ENCODE measurements at places on chromosomes 13 and 19. TPM values are rescaled to one million over a fixed set of nuclear protein-coding genes. Genes with fewer than 3 reads are reported as not detected.
A peak's percentile ranks its signal among the peaks of the same experiment; 100 is the strongest.

DNA sequence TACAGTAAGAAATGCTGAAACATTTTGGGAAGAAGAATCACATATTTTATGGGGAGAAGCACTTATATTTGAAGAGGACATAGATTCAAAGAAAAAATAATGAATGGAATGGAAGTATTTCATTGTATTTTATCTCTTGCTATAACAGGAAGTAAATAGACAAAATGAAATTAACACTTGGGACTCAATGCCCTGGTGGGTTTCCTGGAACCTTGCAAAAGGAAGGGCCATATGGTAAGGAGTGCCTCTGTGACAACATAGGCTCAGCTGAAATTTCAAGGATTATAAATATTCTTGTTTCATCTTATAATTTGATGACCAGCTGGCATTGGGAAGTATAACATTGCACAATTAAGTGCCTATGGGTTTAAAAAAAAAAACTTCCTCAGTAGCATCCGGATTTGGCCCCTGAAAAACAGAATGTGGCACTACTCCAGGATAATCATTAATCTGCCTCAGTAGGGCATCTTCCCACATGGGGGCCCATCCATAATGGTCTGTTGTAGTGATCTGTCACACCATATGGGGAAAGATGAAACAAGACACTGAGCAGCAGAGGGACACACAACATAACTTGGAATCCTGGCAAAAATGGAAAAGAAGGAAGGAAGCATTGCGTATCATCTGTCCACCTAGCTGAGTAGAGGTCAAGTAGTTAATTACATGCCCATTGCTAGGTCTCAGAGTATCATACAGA lies 321.6 kb downstream of the NDFIP2 start:
- H3K27me3 ChIP-seq: no peaks in the 10 kb centered on the region
- H3K4me1 ChIP-seq: no peaks in the 10 kb centered on the region
- DNase-seq: no peak
- H3K4me3 ChIP-seq: no peak overlapping the region
- H3K36me3 ChIP-seq: no peaks in the 10 kb centered on the region

DNA sequence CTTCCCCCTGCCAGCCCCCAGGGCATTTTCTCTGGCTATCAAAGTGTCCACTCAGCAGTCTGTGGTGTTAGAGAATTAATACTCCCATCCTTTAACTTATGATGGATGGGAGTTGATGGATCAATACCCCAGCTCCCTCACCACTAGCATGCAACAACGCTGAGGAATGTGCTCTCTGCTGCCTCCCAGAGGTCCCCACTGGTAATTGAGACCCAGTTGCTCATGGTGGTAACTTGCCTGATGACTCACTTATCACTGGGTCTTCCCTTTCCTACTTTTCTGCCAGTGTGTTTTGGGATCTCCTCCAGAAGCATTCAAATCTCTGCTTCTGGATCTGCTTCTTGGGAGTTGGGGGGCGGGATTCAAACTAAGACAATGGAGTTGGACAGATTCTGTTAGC lies 20.3 kb upstream of the CACNA1A start:
- H3K27ac ChIP-seq: no peak overlapping the region
- H3K4me3 ChIP-seq: no peak overlapping the region
- H3K4me1 ChIP-seq: no peaks in the 10 kb centered on the region
- H3K36me3 ChIP-seq: no peaks in the 10 kb centered on the region
- no peak for DNase-seq
- H3K27me3 ChIP-seq: no peaks in the 10 kb centered on the region

DNA sequence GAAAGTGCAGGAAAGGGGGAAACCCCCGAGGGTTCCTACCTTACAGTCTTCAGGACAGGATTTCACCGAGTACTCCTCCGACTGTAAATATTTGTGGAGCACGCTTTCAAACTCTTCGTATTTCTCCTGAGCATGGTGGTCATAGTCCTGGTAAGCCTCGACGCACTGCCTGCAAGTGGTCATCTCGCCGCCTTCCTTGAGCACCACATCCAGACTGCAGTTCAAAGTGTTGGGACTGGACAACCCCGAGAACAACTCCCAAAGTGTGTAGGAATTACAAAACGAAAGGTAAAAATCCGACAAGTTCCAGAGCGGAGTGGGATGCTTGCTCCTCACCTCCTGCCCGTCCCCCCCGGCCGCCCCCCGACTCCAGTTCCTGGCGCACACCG lies 349.7 kb downstream of the LIG4 start:
- H3K4me3 ChIP-seq: no peak overlapping the region
- no peak for DNase-seq
- H3K36me3 ChIP-seq: no peaks in the 10 kb centered on the region
- H3K27ac ChIP-seq: no peak overlapping the region

DNA sequence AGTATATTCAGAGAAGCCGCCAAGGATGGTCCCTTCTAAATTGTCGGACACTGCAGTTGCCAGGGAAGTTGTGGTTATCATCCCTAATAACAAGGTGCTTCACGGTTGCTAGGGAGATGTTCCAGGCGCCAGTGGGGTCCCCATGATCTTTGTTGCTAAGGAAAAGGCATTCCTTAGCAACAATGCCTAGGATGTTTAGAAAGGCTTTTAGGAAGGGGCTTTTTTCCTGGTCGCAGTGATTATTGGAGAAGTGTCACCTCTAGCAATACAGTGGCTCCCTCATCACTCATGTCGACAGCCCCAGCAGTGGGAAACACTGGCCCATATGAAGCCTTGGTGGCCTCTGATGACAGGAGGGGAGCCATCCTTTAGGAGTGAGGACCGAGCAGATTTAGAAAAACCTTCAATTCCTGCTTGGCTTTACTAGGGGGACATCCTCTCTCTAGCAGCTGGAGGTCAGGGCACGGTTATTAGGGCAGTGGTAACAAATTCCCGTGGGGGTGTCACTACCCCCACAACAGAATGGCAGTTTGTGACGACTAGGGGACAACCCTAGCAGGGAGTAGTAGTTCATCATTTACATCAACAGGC lies 6.4 kb upstream of the TMC4 start:
- DNase-seq: no peak
- no peak overlapping the region for H3K4me3 ChIP-seq
- H3K36me3 ChIP-seq: peaks cover 2% of the 10 kb centered on the region
- H3K4me1 ChIP-seq: no peaks in the 10 kb centered on the region
- H3K27me3 ChIP-seq: no peaks in the 10 kb centered on the region

- H3K27ac ChIP-seq: no peak overlapping the region
- H3K4me3 ChIP-seq: no peak overlapping the region
- DNase-seq: no peak
- no peaks in the 10 kb centered on the region for H3K4me1 ChIP-seq
- H3K27me3 ChIP-seq: no peaks in the 10 kb centered on the region
- no peaks in the 10 kb centered on the region for H3K36me3 ChIP-seq
These were observed 935.1 kb downstream of the SLITRK1 start for GRCh38 chr13:82947191-82947621.

- H3K4me1 ChIP-seq: no peaks in the 10 kb centered on the region
- no peaks in the 10 kb centered on the region for H3K27me3 ChIP-seq
- H3K36me3 ChIP-seq: no peaks in the 10 kb centered on the region
- H3K4me3 ChIP-seq: no peak overlapping the region
These were observed 612.1 kb downstream of the TBC1D4 start for GRCh38 chr13:74869846-74870245.

DNA sequence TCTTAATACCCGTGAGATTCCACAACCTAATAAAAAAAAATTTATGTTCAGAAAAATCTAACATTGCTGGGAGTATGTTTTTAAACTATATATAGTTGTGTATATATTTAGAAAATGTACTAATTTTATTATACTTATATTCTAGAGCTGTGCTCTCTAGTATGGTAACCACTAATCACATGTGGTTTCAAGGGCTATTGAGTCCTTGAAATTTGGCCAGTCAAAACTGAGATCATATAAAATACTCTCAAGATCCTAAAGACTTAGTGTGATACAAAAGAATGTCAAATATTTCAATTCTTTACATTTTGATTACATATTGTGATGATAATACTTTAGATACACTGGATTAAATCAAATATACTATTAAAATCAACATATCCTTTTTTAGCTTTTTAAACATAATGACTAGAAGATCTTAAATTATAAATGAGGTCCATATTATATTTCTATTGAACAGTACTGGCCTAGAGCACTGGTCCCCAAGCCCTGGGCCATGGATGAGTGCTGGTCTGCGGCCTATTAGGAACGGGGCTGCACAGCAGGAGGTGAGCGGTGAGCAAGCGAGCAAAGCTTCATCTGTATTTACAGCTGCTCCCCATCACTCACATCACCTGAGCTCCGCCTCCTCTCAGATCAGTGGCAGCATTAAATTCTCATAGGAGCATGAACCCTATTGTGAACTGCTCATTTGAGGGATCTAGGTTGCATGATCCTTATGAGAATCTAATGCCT lies 176.5 kb upstream of the NBEA start:
- no peaks in the 10 kb centered on the region for H3K4me1 ChIP-seq
- H3K27me3 ChIP-seq: no peaks in the 10 kb centered on the region
- no peak for DNase-seq
- no peak overlapping the region for H3K4me3 ChIP-seq
- H3K27ac ChIP-seq: no peak overlapping the region
- no peaks in the 10 kb centered on the region for H3K36me3 ChIP-seq

GRCh38 chr19:15453906-15454860 lies 4.4 kb upstream of the WIZ start:
- H3K36me3 ChIP-seq: no peaks in the 10 kb centered on the region
- H3K4me1 ChIP-seq: no peaks in the 10 kb centered on the region
- no peak overlapping the region for H3K27ac ChIP-seq
- no peak overlapping the region for H3K4me3 ChIP-seq
- DNase-seq: no peak
- H3K27me3 ChIP-seq: no peaks in the 10 kb centered on the region

- H3K4me1 ChIP-seq: no peaks in the 10 kb centered on the region
- H3K36me3 ChIP-seq: no peaks in the 10 kb centered on the region
- H3K27ac ChIP-seq: no peak within 1 kb of the TSS
- DNase-seq: no peak
- H3K27me3 ChIP-seq: no peaks in the 10 kb centered on the region
These were observed at the start of gene KLK7 for GRCh38 chr19:50983625-50984292. KLK7 (minus strand) TSS chr19:50983917; CDS start chr19:50982399, 1,518 bp downstream.

- H3K4me1 ChIP-seq: no peaks in the 10 kb centered on the region
- no peak overlapping the region for H3K4me3 ChIP-seq
- no peaks in the 10 kb centered on the region for H3K36me3 ChIP-seq
- no peaks in the 10 kb centered on the region for H3K27me3 ChIP-seq
These were observed 14.5 kb upstream of the RAB20 start for GRCh38 chr13:110576070-110576394.

GRCh38 chr13:78022164-78022877 lies 103.7 kb upstream of the EDNRB start:
- no peaks in the 10 kb centered on the region for H3K4me1 ChIP-seq
- no peak overlapping the region for H3K27ac ChIP-seq
- H3K27me3 ChIP-seq: no peaks in the 10 kb centered on the region
- no peaks in the 10 kb centered on the region for H3K36me3 ChIP-seq

GRCh38 chr13:59755632-59756290 lies 408.0 kb downstream of the DIAPH3 start:
- DNase-seq: no peak
- no peak overlapping the region for H3K27ac ChIP-seq
- no peaks in the 10 kb centered on the region for H3K4me1 ChIP-seq
- H3K36me3 ChIP-seq: no peaks in the 10 kb centered on the region

GRCh38 chr13:44305917-44306370 lies 67.7 kb upstream of the SERP2 start:
- no peak overlapping the region for H3K4me3 ChIP-seq
- H3K4me1 ChIP-seq: peaks cover 4% of the 10 kb centered on the region
- H3K27ac ChIP-seq: peak overlapping the region; percentile 10
- no peaks in the 10 kb centered on the region for H3K27me3 ChIP-seq
- no peak for DNase-seq
- no peaks in the 10 kb centered on the region for H3K36me3 ChIP-seq

GRCh38 chr19:49923055-49924003 lies 5.7 kb upstream of the ATF5 start:
- H3K4me3 ChIP-seq: no peak overlapping the region
- no peaks in the 10 kb centered on the region for H3K27me3 ChIP-seq
- DNase-seq: no peak
- H3K27ac ChIP-seq: no peak overlapping the region

DNA sequence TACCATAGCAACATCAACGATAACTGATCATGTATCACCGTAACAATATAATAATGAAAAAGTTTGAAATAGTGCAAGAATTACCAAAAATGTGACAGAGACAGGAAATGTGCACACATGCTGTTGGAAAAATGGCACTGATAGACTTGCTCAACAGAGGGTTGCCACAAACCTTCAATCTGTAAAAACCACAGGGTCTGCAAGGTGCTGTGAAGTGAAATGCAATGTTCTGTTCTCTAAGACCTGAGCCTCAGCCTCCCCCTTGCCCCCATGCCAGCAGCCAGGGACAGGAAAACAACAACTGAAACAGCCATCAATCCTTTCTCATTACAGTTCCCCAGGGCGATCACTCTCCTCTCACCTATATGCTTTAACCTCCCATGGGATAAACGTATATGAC lies 88.4 kb downstream of the USP12 start:
- H3K36me3 ChIP-seq: peaks cover 3% of the 10 kb centered on the region
- peaks cover 5% of the 10 kb centered on the region for H3K4me1 ChIP-seq
- H3K27ac ChIP-seq: no peak overlapping the region

DNA sequence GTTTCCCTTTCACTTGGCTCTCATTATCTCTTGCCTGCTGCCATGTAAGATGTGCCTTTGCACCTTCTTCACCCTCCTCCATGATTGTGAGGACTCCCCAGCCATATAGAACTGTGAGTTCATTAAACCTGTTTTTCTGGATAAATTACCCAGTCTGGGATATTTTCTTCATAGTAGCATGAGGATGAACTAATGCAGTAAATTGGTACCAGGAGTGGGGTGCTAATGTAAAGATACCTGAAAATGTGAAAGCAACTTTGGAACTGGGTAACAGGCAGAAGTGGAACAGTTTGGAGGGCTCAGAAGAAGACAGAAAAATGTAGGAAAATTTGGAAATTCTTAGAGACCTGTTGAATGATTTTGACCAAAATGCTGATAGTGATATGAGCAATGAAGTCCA lies 487.4 kb downstream of the LMO7 start:
- no peak overlapping the region for H3K27ac ChIP-seq
- no peaks in the 10 kb centered on the region for H3K4me1 ChIP-seq

DNA sequence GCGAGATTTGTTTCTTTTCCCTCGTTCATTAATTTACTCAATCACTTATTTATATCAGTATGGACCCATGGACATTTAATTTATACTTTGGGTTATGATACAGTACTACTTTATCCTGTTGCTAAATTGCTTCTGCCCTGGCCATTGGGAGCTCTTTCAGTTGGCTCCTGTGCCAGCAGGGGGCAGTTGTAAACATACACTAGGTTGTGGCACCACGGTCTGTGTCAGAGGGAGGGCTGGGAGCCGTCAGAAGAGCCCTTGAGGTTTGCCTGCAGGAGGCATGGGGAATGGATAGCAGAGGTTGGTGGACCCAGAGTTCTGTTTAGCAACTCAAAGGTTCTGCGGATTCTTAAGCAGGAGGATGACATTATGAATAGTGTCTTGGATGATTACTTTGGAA lies 94.3 kb downstream of the ERCC5 start:
- H3K4me3 ChIP-seq: no peak overlapping the region
- H3K27ac ChIP-seq: no peak overlapping the region
- H3K4me1 ChIP-seq: no peaks in the 10 kb centered on the region
- no peaks in the 10 kb centered on the region for H3K36me3 ChIP-seq
- no peaks in the 10 kb centered on the region for H3K27me3 ChIP-seq

Gene PPM1N
- total RNA-seq: 0.88 TPM

Gene MBD3L4
- not detected for total RNA-seq

Gene ALKBH7
- total RNA-seq: 44.6 TPM

Gene SELENOV
- total RNA-seq: not detected

Gene CCDC8
- 25.7 TPM for total RNA-seq

Gene ZNF223
- total RNA-seq: 3.8 TPM

Gene SMIM24
- total RNA-seq: not detected

Gene ZNF493
- 34.6 TPM for total RNA-seq
